NCI-H187 (cell line): ENCODE measurements at places on chromosomes 5 and 9.

DNA sequence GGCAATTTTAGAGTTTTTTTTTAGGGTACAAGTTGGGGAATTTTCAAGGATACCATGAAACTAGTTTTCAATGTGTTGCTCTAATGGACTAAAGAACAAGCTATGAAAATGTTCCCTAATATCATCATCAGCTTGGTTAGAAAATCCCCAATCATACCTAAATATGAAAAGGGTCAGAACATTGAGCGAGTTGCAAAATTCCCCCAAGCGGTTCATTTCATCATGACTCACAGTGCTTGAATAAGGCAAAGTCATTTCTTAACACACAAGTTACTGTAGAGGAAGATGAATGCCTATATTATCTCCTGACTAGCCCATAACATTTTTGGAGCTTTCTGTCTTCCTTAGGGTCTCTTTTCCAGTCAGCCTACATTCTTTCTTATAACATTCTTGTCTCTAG lies 62.7 kb downstream of the ST8SIA4 start:
- DNase-seq, result no peak

DNA sequence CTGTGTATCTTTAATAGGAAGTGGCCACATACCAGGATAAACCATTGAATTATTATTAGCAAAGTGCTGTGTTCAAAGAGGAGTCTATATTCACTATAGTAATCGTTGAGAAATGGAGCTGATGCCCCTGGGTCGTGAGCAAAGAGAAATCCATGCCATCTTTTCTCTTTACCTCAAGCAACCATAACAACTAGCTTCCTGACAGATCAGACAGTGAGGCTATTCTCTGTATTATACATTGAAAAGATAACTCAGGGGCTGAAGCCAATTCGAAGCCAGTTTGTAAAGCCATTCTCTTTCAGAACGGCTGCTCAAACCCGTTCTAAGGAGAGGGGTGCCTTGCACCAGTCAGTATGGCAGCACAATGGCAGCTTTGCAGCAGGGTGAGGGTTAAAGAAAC lies 680.6 kb downstream of the SEMA5A start:
- DNase-seq, result no peak

GRCh38 chr9:34572092-34572491 lies 17.4 kb downstream of the CNTFR start:
- no peak for DNase-seq

- no peak for DNase-seq
These were observed 49.1 kb downstream of the HOMER1 start for GRCh38 chr5:79464695-79465332.

GRCh38 chr9:94289691-94290090 lies 30.6 kb downstream of the ZNF169 start:
- no peak for DNase-seq

GRCh38 chr5:156137071-156137869 lies 189.7 kb upstream of the SGCD start:
- no peak for DNase-seq

DNA sequence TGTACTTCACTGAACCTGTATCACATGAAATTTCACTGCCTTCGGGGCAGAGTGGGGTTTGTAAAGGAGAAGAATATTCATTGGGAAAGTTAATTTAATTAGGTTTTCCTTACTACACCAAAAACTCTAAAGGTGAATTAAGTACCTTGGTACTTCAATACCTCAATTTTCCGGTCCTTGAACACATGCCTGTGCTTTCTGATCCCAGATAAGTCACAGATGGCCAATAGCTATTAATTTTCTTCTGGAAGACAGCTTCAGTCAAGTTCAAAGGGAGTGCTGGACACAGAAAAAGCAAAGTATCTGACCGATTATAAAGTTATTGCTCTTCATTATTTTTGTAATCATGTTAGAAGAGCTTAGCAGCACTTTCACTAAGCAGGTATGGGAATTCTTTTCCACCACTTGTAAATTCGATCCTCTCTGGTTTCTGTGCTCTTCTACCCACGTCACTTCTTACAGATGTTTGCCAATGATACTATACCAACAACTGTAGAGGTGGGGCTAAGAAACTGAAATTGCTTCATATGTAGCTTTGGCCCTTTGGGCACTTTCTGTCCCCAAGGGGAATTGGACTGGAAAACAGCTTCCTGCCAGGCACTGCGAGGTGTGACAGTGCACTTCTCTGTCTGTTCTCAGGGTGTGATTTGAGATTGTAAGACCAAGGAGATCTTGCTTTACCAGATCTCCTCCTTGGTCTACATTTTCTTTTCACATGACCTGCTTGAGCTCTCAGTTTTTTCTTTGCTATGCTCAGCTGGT lies 164.0 kb downstream of the CCDC192 start:
- DNase-seq, result no peak

GRCh38 chr9:103361906-103362305 lies 366.8 kb downstream of the CYLC2 start:
- DNase-seq, result no peak

DNA sequence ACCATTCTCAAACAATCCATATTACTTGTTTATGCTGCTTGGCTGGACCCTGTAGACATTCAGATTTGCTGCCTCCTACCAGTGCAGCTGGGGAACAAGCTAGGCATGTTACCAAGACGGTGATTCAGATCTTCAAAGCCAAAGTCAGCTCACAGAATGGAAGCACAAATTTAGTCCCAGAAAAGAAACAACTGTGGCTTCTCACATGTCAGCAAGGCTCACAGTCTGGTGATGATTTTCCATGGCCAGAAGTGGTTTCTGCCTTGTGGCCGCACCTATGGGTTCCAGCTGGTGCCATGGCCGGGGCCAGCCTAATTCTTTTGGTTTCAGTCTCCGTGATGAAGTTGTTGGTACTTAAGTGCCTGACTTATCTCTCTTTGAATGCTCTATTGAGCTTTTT lies 182.2 kb downstream of the TMC1 start:
- no peak for DNase-seq

DNA sequence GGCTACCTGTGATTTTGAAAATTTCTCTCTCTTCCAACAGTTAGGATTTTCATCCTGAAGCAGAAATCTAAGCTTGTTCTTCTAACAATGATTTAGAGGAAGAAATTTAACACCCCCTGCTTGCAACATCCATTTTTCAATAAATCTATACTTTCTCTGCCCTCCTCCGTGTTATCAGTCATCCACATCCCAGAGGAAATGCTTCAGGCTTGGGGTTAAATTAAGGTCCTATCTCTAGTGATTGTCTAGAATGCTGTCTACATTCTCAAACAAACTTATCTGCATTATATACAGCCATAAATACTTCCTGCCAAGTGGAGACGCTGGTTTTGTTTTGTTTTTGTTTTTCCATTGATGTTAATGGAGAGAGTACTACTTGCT lies 371.0 kb downstream of the CSNK1G3 start:
- DNase-seq, result no peak

- DNase-seq, result no peak
These were observed 152.2 kb downstream of the ARHGAP26 start for GRCh38 chr5:142922223-142922952.

GRCh38 chr5:59779453-59779852 lies 114.1 kb downstream of the PDE4D start:
- no peak for DNase-seq

- DNase-seq, result no peak
These were observed 16.9 kb downstream of the HMGXB3 start for GRCh38 chr5:150017226-150018005.

GRCh38 chr9:75582870-75583269 lies 307.6 kb upstream of the PCSK5 start:
- no peak for DNase-seq

- DNase-seq, result no peak
These were observed 141.0 kb downstream of the GABBR2 start for GRCh38 chr9:98567540-98568233.

- no peak for DNase-seq
These were observed 293.2 kb downstream of the HCN1 start for GRCh38 chr5:45402804-45403455.

GRCh38 chr9:126299706-126300276 lies 26.8 kb upstream of the MVB12B start:
- no peak for DNase-seq

GRCh38 chr5:6718161-6718681 lies 5.0 kb downstream of the TENT4A start:
- DNase-seq, result no peak
